CD4-positive, alpha-beta T cell (primary cell): ENCODE measurements at places on chromosomes 4 and X. TPM values are rescaled to one million over a fixed set of nuclear protein-coding genes. Genes with fewer than 3 reads are reported as not detected.

GRCh38 chrX:16687514-16687913, 25.0 kb downstream of the CTPS2 start:
- no peak for DNase-seq

DNA sequence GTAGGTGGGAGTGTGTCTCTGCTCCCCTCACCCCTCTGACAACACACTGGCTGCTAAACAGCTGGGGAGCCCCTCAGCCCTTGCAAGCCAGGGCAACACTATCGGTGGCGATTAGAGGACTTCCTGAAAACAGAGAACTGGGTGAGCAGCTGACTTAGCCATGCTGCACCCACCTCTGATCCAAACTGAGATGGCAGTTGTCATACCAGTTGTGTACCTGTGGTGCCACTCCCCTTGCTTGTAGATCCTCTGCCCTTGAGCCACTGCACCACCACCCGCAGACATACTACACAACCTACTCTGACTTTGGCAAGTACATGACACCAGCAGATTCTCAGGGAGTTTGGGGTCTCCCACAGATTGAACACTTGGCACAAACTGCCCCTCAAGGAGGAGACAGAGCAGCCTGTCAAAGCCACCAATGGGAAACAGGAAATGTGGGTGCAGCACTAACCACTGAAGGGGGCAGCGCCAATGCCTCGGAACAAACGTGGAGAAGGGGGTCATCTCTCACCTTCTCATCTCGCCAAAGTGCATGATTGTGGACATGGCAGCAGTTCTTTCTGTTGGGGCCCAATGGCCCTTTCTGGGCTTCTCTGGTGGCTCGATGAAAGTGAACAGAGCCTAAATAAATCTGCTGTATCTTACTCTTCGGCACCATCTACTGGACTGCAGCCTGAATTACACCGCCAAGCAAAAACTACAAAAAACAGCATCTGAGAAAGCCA, 119.8 kb downstream of the NEK1 start:
- peak; percentile 10 for DNase-seq

GRCh38 chr4:99061048-99061700, 27.4 kb downstream of the ADH5 start:
- DNase-seq, result no peak

DNA sequence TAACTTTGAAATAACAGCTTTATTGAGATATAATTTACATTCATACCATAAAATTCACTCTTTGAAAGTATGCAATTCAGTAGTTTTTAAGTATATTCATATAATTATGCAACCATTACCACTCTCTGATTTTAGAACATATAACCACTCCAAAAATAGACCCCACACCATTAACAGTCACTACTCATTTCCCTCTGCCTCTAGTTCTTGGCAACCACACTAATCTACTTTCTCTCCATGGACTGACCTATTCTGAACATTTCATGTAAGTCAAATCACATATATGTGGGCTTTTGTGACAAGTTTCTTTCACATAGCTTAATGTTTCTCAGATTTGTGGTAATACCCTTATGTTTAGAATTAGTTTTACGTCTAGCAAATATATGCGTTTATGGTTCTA, 19.5 kb upstream of the GLRA3 start:
- no peak for DNase-seq

GRCh38 chr4:94732358-94732698, 25.4 kb upstream of the BMPR1B start:
- DNase-seq, result no peak

- DNase-seq, result no peak
These were observed 119.9 kb upstream of the POF1B start for GRCh38 chrX:85499400-85499799.

DNA sequence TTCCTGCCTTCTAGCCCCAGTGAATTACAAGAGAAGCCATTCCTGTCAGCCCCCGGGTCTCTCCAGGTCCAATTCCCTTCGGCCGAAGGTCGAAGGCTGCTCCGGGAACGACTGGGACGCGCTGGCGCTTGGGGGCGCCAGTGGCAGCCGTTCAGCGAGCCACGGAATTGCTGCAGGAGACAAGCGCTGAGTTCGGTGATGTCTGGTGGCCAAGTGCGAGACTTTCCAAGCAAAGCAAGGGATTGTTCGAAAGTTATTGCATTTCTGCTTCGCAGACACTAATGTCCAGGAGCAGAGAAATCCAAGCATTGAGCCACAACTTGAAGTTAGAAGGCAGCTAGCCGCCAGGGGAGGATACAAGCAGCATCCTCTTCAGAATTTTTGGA, 1.1 kb upstream of the DKK2 start:
- DNase-seq, result no peak

GRCh38 chr4:16809064-16809463, 89.4 kb downstream of the LDB2 start:
- DNase-seq, result no peak

- peak; percentile 86 for DNase-seq
These were observed 5.6 kb upstream of the KANTR start for GRCh38 chrX:53088136-53088974.

DNA sequence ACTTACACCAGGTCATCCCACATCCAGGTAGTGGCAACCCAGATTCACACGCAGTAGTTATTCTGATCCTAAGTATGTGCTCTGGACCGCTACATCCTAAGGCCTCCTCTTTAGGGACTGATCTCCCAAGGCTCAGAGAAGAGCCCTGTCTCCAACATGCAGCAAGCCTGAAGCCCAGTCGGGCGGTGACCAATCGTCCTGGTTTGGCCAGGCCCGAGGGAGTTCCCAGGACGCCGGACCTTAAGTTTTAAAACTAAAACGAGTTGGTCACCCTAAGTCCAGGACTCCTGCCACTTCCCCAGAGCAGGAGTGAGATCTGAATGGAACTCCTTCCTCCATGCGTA, 385 bp downstream of the LYAR start:
- peak; percentile 34 for DNase-seq

PRSS48 gene
- not detected for total RNA-seq

PGAM4 gene
- total RNA-seq, result not detected

ZC4H2 gene
- total RNA-seq, result 8.7 TPM

EGF gene
- total RNA-seq, result not detected

CXCL9 gene
- total RNA-seq, result not detected

UGT2B11 gene
- not detected for total RNA-seq

TREX2 gene
- 1.1 TPM for total RNA-seq
